ENCODE measurements at places on chromosomes 13 and 19. TPM values are rescaled to one million over a fixed set of nuclear protein-coding genes. Genes with fewer than 3 reads are reported as not detected.
A peak's percentile ranks its signal among the peaks of the same experiment; 100 is the strongest.

GRCh38 chr13:95019886-95020285 is 281.4 kb downstream of the ABCC4 start:
- H3K4me3 ChIP-seq: no peak overlapping the region
- no peaks in the 10 kb centered on the region for H3K4me1 ChIP-seq
- peaks cover 7% of the 10 kb centered on the region for H3K36me3 ChIP-seq
- H3K27me3 ChIP-seq: no peaks in the 10 kb centered on the region
- H3K27ac ChIP-seq: no peak overlapping the region
- no peak for DNase-seq

DNA sequence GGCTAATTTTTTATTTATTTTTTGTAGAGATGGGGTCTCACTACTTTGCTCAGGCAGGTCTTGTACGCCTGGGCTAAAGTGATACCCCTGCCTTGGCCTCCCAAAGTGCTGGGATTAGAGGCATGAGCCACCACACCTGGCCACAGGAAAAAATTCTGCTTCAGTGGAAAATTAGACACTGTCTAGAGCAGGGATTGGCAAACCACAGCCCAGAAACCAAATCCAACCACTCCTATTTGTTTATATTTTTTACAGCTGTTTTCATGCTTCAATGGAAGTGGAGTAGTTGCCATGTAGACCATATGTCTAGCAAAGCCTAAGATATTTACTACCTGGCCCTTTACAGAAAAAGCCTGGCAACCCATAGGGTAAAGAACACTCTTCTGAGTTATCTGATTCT is 123.7 kb upstream of the MRI1 start:
- peak; percentile 73 for DNase-seq
- H3K36me3 ChIP-seq: no peaks in the 10 kb centered on the region
- no peak overlapping the region for H3K4me3 ChIP-seq
- H3K27ac ChIP-seq: no peak overlapping the region

- no peak for DNase-seq
- H3K4me3 ChIP-seq: no peak overlapping the region
- no peaks in the 10 kb centered on the region for H3K36me3 ChIP-seq
- no peaks in the 10 kb centered on the region for H3K27me3 ChIP-seq
- H3K27ac ChIP-seq: no peak overlapping the region
- no peaks in the 10 kb centered on the region for H3K4me1 ChIP-seq
Observed at GRCh38 chr13:37109051-37109678, 3.7 kb upstream of the CSNK1A1L start.

GRCh38 chr19:45245334-45245787 is at the start of gene EXOC3L2:
EXOC3L2 (minus strand) TSS chr19:45245407; CDS start chr19:45239045, 6,362 bp downstream.
- H3K36me3 ChIP-seq: no peaks in the 10 kb centered on the region
- H3K27ac ChIP-seq: no peak within 1 kb of the TSS
- H3K27me3 ChIP-seq: peaks cover 11% of the 10 kb centered on the region
- no peaks in the 10 kb centered on the region for H3K4me1 ChIP-seq
- H3K4me3 ChIP-seq: no peak within 1 kb of the TSS

DNA sequence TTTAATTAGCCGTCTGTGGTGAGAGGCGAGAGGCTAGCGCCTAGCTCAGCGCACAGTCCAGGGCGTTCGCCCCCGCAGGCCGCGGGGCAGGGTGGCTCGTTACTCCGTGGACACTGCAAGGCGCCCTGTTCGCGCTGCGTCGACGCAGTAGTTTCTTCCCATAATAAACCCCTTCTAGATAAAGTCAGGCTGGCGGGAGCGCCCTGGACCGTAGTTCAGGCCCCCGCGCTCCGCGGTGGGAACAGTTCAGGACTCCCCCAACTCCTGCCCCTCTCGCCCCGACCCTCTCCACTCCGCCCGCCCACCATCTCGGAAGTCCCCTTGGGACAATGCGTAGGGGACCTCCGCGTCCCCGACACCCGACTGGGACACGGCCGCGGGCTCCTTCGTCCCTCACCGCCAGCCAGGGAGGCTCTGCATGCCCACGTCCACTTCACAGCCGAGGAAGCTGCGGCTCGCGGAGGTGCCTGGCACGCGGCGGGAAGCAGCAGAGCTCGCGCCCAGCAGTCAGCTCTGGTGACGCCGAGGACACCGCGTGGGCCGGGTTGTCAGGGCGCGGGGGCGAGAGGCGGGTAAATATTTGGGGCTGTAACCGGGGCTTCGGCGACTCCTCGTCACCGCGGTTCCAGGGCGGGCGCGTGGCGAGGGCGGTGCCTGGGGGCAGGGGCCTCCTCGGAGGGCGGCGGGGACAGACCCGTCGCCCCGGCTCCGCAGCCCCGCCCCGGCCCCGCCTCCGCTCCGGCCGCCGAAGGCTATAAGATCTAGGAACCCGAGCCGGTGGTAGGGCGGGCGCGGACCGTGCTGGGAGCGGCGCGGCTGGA is at the start of gene RGCC:
Gene RGCC (plus strand): TSS at position 783 of the 821 bp plus-strand sequence. CDS start 158 bp downstream, outside the sequence.
- H3K4me3 ChIP-seq: no peak within 1 kb of the TSS
- DNase-seq: no peak
- no peak within 1 kb of the TSS for H3K27ac ChIP-seq
- H3K36me3 ChIP-seq: no peaks in the 10 kb centered on the region

GRCh38 chr13:34161931-34162543 is 344.1 kb downstream of the RFC3 start:
- no peaks in the 10 kb centered on the region for H3K27me3 ChIP-seq
- peaks cover 8% of the 10 kb centered on the region for H3K4me1 ChIP-seq
- DNase-seq: no peak
- H3K36me3 ChIP-seq: no peaks in the 10 kb centered on the region
- no peak overlapping the region for H3K4me3 ChIP-seq

- H3K36me3 ChIP-seq: peaks cover 11% of the 10 kb centered on the region
- H3K27ac ChIP-seq: no peak overlapping the region
- no peak for DNase-seq
- H3K27me3 ChIP-seq: no peaks in the 10 kb centered on the region
Observed at GRCh38 chr19:41327076-41327575, 17.2 kb downstream of the CCDC97 start.

GRCh38 chr19:38684078-38684861 is 36.8 kb downstream of the ACTN4 start:
- H3K4me1 ChIP-seq: peaks cover 33% of the 10 kb centered on the region
- peaks cover 9% of the 10 kb centered on the region for H3K36me3 ChIP-seq
- H3K4me3 ChIP-seq: no peak overlapping the region
- H3K27me3 ChIP-seq: no peaks in the 10 kb centered on the region

DNA sequence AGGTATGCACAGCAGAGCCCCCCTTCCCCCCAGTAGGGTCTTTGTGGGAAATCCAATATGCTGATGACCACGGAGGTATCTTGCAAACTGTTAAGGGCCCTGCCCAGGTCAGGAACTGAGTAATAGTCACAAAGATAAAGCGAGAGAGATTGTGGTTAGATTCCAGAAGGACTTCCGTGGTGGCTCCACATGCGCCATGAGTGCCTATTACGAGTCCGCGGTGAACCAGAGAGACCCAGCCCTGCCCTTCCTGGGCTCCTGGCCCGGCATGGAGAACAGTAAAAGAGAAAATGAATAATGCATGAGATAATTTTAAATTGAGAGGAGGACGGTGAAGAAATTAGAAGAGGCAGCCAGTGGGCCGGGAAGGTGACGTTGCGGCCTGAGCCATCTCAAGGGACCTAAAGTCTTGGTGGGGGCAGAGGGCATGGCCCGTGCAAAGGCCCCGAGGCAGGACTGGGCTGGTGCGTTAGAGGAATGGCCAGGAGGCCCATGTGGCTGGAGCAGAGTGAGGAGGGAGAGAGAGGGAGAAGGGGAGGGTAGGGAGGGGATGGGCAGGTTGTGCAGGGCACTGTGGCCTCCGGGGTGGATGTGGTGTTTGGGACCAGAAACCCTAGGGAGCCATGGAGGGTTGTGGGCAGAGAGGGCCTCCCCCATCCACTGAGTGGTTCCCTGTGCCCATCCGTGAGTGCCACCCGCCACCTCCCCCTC is 46.6 kb upstream of the NFIC start:
- H3K27me3 ChIP-seq: peaks cover 19% of the 10 kb centered on the region
- no peaks in the 10 kb centered on the region for H3K36me3 ChIP-seq
- no peak overlapping the region for H3K4me3 ChIP-seq
- DNase-seq: no peak

DNA sequence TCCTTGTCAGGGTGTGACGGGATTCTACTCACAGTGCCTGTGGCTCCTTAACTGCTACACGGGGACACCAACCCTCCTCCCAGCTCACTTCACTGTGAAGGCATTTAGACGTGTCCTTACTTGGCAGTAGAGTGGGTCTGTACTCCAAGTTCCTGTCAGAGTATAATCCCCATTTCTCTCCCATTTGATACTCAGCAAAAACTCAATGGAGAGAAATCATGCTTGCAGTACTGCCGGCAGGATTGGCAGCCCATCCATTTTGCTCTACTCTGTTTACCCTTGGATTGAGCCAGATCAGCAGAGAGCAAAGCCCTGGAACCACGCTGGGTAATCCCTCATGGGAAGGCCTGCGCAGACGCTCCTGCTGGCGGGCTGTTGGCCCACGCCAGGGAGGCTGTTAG is 28.9 kb downstream of the ARL11 start:
- H3K4me1 ChIP-seq: peaks cover 6% of the 10 kb centered on the region
- DNase-seq: no peak
- H3K4me3 ChIP-seq: no peak overlapping the region
- H3K27ac ChIP-seq: no peak overlapping the region
- H3K27me3 ChIP-seq: no peaks in the 10 kb centered on the region

Gene ATP4B
- not detected for total RNA-seq

Gene DAND5
- total RNA-seq: not detected

Gene ZFP28
- total RNA-seq: 8.1 TPM

Gene NCR1
- not detected for total RNA-seq
